ENCODE measurements at places on chromosomes 2 and 18. TPM values are rescaled to one million over a fixed set of nuclear protein-coding genes. Genes with fewer than 3 reads are reported as not detected.

CACNB4 gene
- total RNA-seq: 2.9 TPM

UGT1A8 gene
- not detected for total RNA-seq

GRCh38 chr2:226963528-226963927 lies 127.7 kb downstream of the RHBDD1 start:
- peak overlapping the region; percentile 10 for H3K27ac ChIP-seq
- no peaks in the 10 kb centered on the region for H3K27me3 ChIP-seq
- H3K36me3 ChIP-seq: no peaks in the 10 kb centered on the region
- peak; percentile 96 for DNase-seq
- H3K4me1 ChIP-seq: peaks cover 10% of the 10 kb centered on the region
- H3K4me3 ChIP-seq: no peak overlapping the region

DNA sequence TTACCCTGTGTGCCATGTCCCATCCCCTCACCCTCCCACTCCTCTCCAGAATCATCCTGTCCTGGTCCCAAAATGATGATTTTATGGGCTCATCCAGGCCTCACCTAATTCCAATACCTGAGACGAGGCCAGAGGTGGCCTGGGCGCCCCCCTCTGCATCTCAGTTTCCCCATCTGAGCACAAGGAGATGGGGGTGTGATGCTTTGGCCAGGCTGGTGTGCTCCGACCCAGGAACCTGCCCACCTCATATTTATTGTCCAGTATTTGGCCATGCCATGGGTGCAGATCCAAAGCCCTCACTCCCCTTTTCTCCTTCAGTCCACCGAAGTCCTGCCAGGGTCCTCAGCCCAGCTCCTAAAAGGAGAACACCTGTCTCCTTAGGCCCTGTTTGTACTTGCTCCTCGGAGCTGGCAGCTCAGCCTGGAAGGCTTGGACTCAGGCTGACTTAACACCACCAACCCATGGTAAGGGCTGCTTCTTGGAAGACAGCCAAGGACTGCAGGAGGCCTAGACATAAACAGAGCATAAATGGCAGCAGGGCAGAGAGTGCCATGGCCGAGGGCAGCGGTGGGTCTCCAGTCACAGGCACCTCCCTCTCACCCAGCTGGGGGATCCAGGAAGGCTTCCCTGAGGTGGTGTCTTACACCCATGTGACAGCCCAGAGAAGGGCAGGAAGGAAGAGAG lies 3.6 kb downstream of the TEX51 start:
- H3K27me3 ChIP-seq: no peaks in the 10 kb centered on the region
- H3K4me1 ChIP-seq: no peaks in the 10 kb centered on the region
- H3K4me3 ChIP-seq: no peak overlapping the region
- no peaks in the 10 kb centered on the region for H3K36me3 ChIP-seq
- H3K27ac ChIP-seq: no peak overlapping the region

- no peaks in the 10 kb centered on the region for H3K36me3 ChIP-seq
- H3K27ac ChIP-seq: no peak overlapping the region
- no peak overlapping the region for H3K4me3 ChIP-seq
- peaks cover 16% of the 10 kb centered on the region for H3K4me1 ChIP-seq
- peaks cover 42% of the 10 kb centered on the region for H3K27me3 ChIP-seq
These were observed 4.1 kb upstream of the OTX1 start for GRCh38 chr2:63046552-63046951.

- H3K4me1 ChIP-seq: peaks cover 11% of the 10 kb centered on the region
- no peak overlapping the region for H3K27ac ChIP-seq
- H3K36me3 ChIP-seq: no peaks in the 10 kb centered on the region
- H3K4me3 ChIP-seq: no peak overlapping the region
These were observed 145.4 kb upstream of the FOSL2 start for GRCh38 chr2:28247290-28247689.

DNMT3A gene
- total RNA-seq: 58.1 TPM

- no peaks in the 10 kb centered on the region for H3K36me3 ChIP-seq
- no peak overlapping the region for H3K4me3 ChIP-seq
- peaks cover 7% of the 10 kb centered on the region for H3K4me1 ChIP-seq
- H3K27me3 ChIP-seq: no peaks in the 10 kb centered on the region
These were observed 136.6 kb upstream of the GLI2 start for GRCh38 chr2:120599072-120599471.

CYRIA gene
- 4.9 TPM for total RNA-seq

- H3K36me3 ChIP-seq: no peaks in the 10 kb centered on the region
- no peaks in the 10 kb centered on the region for H3K4me1 ChIP-seq
- DNase-seq: no peak
- H3K27me3 ChIP-seq: no peaks in the 10 kb centered on the region
- no peak overlapping the region for H3K4me3 ChIP-seq
These were observed 22.3 kb upstream of the GPC1 start for GRCh38 chr2:240412975-240413812.

VWA3B gene
- not detected for total RNA-seq

GRCh38 chr2:190794377-190794776 lies 86.2 kb upstream of the GLS start:
- H3K4me1 ChIP-seq: peaks cover 17% of the 10 kb centered on the region
- no peaks in the 10 kb centered on the region for H3K27me3 ChIP-seq
- H3K27ac ChIP-seq: no peak overlapping the region
- H3K36me3 ChIP-seq: no peaks in the 10 kb centered on the region

- no peak for DNase-seq
- H3K36me3 ChIP-seq: no peaks in the 10 kb centered on the region
- H3K27me3 ChIP-seq: no peaks in the 10 kb centered on the region
- H3K27ac ChIP-seq: no peak overlapping the region
These were observed 2.1 kb upstream of the DNAJC27 start for GRCh38 chr2:24973812-24974211.

GRCh38 chr18:34648269-34648985 lies 61.7 kb upstream of the DTNA start:
- H3K36me3 ChIP-seq: no peaks in the 10 kb centered on the region
- no peak overlapping the region for H3K4me3 ChIP-seq
- no peak for DNase-seq
- no peak overlapping the region for H3K27ac ChIP-seq
- no peaks in the 10 kb centered on the region for H3K27me3 ChIP-seq

Data from astrocyte (in vitro differentiated cells and primary cell).